NCI-H2107 (cell line): ENCODE measurements at places on chromosomes 1 and 21.

- no peak for DNase-seq
These were observed 81.1 kb downstream of the SIK1 start for GRCh38 chr21:43345746-43346409.

DNA sequence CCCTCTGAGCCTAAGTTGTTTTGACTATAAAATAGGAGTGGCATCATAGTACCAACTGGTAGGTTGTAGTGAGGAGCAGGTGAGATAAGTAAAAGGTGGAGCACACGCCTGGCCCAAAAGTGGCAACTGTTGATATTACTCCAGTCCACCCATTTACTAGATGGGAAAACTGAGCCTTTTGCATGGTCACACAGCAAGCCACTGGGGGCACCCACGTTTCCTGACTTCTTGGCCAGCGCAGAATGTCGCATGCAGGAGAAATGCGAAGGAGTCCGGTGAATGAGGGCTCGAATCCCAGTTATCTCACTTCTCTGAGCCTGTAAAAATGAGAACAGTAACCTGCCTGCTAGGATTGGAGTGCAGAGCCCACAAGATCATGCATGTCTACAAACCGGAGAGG is 20.8 kb downstream of the GRHL3 start:
- no peak for DNase-seq

GRCh38 chr1:108140936-108141335 is 59.2 kb downstream of the SLC25A24 start:
- DNase-seq: no peak

GRCh38 chr1:232630047-232630893 is at the start of gene SIPA1L2:
Gene SIPA1L2, minus strand, starts transcription at chr1:232630133. Its CDS starts 114,794 bp downstream, at chr1:232515339.
- DNase-seq: peak; percentile 92

- DNase-seq: no peak
These were observed 89.6 kb downstream of the PKN2 start for GRCh38 chr1:88773540-88774150.
